ENCODE measurements at places on chromosomes 4 and X.
A peak's percentile ranks its signal among the peaks of the same experiment; 100 is the strongest.

DNA sequence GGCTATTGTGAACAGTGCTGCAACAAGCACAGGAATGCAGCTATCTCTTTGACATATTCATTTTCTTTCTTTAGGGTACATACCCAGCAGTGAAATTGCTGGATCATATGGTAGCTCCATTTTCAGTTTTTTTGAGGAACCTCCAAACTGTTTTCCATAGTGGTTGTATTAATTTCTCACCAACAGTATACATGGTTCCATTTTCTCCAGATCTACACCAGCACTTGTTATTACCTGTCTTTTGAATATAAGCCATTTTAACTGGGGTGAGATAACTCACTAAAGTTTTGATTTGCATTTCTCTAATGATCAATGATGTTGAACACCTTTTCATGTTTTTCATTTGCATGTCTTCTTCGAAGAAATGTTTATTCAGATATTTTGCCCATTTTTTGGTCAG, 241.1 kb upstream of the AGTR2 start:
- no peak for DNase-seq

DNA sequence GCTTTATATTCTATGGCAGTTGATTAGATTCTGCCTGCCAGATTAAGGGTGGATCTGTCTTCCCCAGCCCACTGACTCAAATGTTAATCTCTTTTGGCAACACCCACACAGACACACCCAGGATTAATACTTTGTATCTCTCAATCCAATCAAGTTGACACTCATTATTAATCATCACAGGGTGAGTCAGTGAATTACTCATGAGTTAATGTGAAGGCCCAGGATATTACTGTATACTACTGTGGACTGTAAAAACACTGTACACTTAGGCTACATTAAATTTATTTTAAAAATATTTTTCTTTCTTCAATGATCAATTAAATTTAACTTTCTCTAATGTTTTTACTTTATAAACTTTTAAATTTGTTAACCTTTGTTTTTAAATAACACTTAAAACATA, 87.7 kb downstream of the NAP1L3 start:
- no peak for DNase-seq

- no peak for DNase-seq
Observed at GRCh38 chr4:3062471-3062870, 11.9 kb downstream of the HTT-AS start.

DNA sequence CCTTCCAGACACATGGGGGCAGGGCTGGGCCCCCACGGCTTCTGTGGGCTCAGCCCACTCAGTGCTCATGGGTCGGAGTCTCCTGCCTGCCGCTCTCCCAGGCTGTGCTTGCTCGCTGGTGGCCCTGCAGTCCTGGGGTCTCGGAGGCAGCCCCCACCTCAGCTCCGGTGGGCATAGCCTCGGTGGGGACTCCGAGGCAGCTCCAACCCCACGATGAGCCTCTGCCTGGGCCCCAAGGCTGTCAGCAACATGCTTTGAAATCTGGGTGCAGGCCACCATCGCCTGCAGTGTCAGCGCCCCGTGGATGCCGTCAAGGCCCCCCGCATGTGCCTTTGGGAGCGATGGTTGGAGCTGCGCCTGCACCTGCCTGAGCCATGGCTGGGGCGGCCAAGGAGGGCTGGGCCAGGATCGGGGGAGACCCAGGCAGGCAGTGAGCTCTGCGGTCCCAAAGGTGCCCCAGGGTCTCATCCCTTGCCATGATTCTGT, 30.2 kb upstream of the SPON2 start:
- no peak for DNase-seq

- DNase-seq, result peak; percentile 26
Observed at GRCh38 chrX:79133904-79134303, 10.6 kb upstream of the GPR174 start.

GRCh38 chrX:122596998-122597397, 587.1 kb upstream of the GRIA3 start:
- DNase-seq, result no peak

DNA sequence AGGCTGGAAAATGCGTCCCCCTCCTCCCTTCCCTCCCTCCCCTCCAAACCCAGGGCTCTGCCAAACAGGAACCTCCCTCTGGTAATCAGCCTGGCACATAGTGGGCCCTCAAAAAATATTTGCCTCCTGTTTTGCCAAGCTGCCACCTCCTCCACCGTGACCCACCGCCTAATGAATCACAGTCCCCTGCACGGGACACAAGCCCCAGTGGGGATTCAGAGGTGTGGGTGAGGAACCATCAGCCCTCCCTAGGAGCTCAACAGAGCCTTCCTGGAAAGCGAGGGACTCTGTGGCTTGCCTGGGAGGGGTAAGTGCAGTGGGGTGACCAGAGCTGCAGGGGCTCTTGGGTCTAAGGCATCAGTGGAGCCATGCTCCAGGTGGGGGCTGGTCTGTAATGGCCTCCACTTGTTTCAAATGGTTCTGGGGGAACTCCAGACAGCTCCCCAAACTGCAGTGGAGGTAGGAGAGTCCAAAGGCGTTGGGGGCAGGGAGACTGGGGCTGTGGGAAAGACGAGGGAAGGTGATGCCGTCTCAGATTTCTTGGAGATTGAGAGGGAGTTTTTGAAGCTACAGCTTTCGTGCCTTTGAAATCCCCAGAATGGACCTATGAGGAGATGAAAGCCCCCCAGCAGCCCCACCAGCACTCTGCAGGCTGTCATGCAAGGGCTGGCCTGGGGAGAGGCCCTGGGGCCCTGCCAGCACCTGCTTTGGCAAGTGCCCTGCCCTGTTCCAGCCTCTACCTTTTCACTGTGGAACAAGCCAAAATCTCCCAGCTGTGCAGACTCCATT, 1.0 kb upstream of the PPP2R2C start:
- peak; percentile 10 for DNase-seq

- DNase-seq, result no peak
Observed at GRCh38 chr4:110137829-110138228, 60.6 kb downstream of the ELOVL6 start.

GRCh38 chr4:148980782-148981480, 538.7 kb upstream of the NR3C2 start:
- DNase-seq, result no peak

DNA sequence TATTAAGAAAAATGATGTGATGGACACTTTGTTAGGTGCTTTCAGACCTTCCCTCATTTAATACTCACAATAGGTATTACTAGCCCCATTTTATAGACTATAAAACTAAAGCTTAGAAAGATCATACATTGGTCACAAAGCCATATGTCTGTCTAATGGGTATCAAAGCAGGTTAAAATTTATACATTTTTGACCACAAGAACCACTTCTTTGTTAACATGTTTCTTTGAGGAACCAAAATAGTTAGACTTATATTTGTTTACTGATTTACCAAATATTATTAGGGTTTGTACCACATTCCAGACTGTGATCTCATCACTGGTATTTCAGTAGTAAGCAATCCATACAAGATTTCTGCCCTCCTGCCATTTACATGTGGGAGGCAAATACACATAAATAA, 363.3 kb downstream of the NAF1 start:
- no peak for DNase-seq

GRCh38 chr4:41610474-41610873, 72.5 kb downstream of the LIMCH1 start:
- no peak for DNase-seq

DNA sequence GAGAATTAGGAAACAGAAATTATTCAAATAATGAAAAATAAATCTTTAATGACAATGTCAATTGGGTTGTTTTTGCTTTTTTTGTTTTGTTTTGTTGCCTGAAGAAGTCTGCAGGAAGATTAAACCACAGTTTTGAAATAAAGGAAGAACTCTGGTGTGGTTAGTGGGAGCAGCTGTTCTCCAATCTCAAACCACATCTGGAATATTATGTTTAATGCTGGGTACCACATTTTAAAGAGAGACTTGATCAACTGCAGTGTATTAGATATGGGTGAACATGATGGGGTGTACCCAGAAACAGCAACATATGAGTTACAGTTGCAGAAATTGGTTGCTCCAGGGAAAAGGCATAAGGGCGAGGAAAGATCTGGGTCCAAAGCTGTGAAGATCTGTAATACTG, 171.2 kb upstream of the RPL34 start:
- DNase-seq, result no peak

All from activated naive CD4-positive, alpha-beta T cell treated with anti-CD3 and anti-CD28 coated beads, Interleukin-2, amount 10 ng/mL, durations not matched to agents 7 days and 5 days (primary cell).